NCI-H2029 (cell line): ENCODE measurements at places on chromosomes 3 and 15.

DNA sequence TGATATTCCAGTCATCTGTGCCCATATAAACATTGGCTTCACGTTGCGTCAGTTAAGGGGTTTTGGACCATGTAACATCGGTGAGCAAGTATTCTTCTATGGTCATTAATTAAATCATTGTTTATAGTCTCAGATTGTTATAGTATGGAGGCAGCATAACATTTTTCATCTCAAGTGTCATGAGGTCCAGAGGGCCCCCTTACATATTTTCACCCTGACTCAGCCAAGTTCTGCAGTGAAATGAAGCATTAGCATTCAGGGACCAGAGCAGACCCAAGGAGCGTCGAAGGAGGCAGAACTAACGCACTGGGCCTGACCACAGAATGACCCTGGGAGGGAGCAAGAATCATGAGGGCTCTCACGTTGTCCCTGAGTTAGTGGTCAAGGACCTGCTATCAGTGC is 171.5 kb downstream of the LRTM1 start:
- no peak for DNase-seq

GRCh38 chr3:43559961-43560360 is 61.9 kb downstream of the ANO10 start:
- no peak for DNase-seq

DNA sequence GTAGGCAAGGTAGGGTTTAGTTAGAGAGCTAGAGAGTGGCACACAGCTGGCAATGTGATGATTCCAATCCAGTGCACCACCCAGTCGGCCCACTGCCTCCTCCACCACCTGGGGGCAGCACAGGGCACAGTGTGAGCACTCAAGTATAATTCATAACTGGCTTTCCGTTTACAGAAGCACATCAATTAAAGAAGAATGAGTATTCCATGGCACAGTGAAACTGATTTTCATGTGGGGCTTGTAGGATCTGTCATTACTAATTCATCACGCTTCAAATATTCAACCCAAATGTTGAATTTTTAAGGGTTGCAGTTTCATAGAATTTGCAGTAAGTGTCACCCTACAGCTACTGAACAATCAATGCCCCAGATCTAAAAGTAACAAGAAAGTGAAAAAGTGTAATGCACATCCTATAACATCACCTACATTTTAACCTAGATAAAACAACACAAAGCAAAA is 149.9 kb downstream of the IGSF11 start:
- peak; percentile 67 for DNase-seq

DNA sequence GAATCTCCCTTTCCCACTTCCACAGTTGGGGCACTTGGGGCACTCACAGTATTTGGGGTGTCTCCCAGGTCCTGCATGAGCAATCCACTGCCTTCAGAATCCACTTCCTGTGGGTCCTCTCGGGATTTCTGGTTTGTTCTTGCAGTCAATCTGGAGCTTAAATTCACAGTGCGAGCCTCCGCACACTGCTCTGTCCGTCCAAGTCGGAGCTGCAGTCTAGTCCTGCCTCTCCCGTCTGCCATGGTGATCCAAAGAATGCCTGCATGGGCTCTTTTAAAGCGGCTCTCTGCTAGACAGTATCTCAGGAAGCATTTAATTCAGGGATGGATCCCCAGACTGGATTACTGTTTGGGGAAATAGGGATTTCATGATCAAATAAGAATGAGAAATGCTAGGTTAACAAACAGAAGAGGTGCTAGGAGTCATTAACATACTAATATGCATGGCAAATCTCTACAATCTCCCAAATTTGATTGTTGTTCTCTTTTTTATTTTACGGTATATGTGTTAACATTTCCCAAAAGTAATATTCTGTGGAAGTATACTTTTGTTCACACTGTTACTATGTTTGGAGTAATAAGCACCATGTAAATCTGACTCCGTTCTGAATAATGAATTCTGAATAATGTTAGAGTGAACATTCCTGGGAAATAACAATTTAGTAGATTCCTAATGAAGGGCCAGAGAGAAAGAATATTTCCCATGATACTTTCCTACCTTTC is 142.5 kb downstream of the HCN4 start:
- DNase-seq: no peak

GRCh38 chr15:101407439-101407838 is 82.1 kb downstream of the PCSK6 start:
- DNase-seq: no peak

DNA sequence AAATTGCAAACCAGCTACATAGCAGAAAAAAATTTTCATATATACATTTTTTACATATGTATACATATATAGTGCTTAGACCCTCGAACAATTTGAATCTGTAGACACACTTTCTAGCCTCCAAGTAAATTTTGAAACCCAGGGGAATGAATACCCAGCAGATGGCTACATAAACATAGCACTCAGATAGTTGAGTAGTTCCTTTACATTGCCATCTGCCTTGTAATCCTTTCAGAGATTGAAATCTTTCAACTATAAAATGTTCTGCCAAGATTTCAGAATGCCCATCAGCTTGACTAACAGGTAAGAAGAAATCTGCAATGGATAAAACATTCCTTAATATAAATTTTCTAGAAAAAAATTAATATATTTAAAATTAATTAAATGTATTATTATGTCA is 1333.5 kb upstream of the CADM2 start:
- no peak for DNase-seq

DNA sequence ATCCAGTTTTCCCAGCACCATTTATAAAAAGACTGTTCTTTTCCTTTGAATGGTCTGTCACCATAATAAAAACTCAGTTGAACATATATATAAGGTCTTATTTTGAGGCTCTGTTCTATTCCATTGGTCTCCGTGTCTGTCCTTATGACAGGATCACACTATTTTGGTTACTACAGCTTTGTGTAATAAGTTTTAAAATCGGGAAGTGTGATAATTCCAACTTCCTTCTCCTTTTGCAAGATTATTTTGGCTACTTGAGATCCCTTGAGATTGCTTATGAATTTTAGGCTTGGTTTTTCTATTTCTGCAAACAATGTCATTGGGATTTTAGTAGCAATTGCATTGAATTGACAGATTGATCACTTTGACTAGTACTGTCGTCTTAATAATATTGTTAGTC is 35.7 kb downstream of the SACM1L start:
- no peak for DNase-seq

DNA sequence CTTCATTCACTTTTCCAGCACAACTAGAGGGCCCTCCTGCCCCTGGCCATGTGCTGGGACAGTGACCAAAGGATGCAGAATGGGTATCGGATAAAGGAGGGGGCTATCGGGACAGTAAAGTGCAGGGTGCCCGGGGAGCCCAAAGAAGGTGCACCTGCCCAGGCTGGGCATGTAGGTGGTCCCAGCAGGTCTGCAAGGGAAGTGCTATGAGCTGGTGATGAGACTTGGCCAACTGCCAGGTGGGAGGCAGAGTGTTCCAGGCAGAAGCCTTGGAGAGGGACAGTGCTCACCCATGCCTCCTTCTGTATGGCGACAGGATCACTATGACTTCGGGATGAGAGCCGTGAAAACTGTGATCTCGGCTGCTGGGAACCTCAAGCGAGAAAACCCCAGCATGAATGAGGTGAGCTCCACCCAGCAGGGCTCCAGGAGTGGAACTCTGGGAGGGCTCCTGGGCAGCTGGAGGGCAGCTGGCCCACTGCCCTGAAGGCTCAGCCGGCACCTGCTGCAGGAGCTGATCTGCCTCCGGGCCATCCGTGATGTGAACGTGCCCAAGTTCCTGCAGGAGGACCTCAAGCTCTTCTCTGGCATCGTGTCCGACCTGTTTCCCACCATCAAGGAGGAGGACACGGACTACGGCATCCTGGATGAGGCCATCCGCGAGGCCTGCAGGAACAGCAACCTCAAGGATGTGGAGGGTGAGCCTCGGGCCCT is 48.4 kb downstream of the DNAH1 start:
- DNase-seq: no peak

- DNase-seq: no peak
Observed at GRCh38 chr15:77481670-77482069, 61.0 kb downstream of the HMG20A start.

GRCh38 chr3:37094636-37095035 is 79.7 kb downstream of the LRRFIP2 start:
- DNase-seq: no peak

- DNase-seq: no peak
Observed at GRCh38 chr15:56674857-56675256, 58.5 kb downstream of the ZNF280D start.
